ENCODE measurements at places on chromosomes 5 and 9. TPM values are rescaled to one million over a fixed set of nuclear protein-coding genes. Genes with fewer than 3 reads are reported as not detected.
A peak's percentile ranks its signal among the peaks of the same experiment; 100 is the strongest.

DNA sequence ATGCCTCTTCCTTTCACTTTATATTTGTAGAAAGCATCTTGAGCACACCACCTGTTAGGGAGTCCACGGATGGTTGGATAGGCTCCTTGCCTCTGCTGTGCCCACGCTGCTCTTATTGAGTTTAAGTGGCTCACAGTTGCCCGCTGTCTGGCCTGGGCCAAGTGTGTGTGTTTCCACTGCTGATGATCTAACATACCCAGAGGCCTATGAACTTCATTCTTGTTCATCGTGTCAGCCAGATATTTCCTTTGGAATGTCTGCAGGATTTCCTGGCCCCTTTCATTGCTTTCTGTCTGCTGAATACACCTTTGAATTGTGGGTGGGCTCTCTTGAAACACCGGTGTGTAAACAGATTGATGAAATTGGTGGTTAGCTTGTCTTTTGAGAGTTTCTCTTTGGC, 46.6 kb downstream of the MVB12B start:
- peak overlapping the region; percentile 17 for H3K27ac ChIP-seq
- H3K4me1 ChIP-seq: peaks cover 17% of the 10 kb centered on the region
- no peak overlapping the region for H3K4me3 ChIP-seq

DNA sequence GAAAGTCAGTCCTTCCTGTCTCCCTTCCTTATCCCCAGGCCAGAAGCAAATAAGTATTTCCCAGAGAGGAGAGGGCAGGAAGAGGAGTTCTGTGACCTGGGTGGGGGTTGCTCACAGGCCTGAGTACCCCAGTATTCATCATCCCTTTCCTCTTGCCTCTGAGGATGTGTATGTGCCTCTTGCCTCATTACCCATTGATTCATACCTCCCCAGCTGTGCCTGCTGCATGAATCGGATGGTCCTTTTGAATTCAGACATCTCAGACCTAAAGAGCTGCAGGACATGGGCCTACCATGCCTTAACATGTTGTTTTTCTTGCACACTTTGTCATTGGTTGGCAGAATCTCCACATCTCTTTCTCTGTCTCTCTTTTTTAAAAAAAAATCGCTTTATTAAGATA, 112.8 kb upstream of the SHB start:
- H3K4me3 ChIP-seq: no peak overlapping the region
- H3K4me1 ChIP-seq: peaks cover 4% of the 10 kb centered on the region
- no peak overlapping the region for H3K27ac ChIP-seq
- no peak for DNase-seq

DNA sequence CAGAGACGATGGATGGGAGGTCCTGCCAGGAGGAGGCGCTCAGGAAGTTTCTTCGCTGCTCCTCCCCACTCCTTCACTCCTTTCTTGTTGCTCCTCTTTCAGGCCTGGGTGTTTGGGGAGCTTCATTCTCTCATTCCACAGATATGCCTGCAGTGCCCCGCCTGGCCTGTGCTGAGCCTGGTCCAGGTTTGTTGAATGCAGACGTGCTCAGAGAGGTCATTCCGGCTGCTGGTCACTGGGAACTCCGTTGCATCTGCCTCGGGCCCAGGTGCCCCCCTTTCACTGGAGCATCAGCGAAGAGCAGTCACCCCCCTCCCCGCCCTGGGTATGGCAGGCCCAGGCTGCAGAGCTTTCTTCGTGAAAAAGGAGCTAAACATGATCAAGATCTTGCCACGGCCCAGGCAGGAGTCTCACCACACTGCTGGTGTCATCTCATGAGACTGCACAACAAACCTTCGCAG, 15.5 kb downstream of the SURF6 start:
- no peak overlapping the region for H3K4me3 ChIP-seq
- no peak overlapping the region for H3K27ac ChIP-seq
- no peak for DNase-seq
- H3K36me3 ChIP-seq: no peaks in the 10 kb centered on the region
- no peaks in the 10 kb centered on the region for H3K27me3 ChIP-seq

GRCh38 chr9:127089631-127090081, 32.8 kb downstream of the ANGPTL2 start:
- H3K27me3 ChIP-seq: no peaks in the 10 kb centered on the region
- no peak overlapping the region for H3K27ac ChIP-seq
- no peaks in the 10 kb centered on the region for H3K36me3 ChIP-seq
- H3K4me1 ChIP-seq: no peaks in the 10 kb centered on the region

The ASPN gene
- 2.2 TPM for polyA plus RNA-seq

The TIMD4 gene
- polyA plus RNA-seq: 0.10 TPM
